ENCODE measurements at places on chromosomes 3 and 15. TPM values are rescaled to one million over a fixed set of nuclear protein-coding genes. Genes with fewer than 3 reads are reported as not detected.

The TMEM40 gene
- total RNA-seq: not detected

The SFMBT1 gene
- 16.8 TPM for total RNA-seq

The KPNA1 gene
- total RNA-seq: 59.0 TPM

The CERS3 gene
- total RNA-seq: 0.29 TPM

The FBXL22 gene
- total RNA-seq: 0.54 TPM

The CCDC33 gene
- total RNA-seq: 2.0 TPM

DNA sequence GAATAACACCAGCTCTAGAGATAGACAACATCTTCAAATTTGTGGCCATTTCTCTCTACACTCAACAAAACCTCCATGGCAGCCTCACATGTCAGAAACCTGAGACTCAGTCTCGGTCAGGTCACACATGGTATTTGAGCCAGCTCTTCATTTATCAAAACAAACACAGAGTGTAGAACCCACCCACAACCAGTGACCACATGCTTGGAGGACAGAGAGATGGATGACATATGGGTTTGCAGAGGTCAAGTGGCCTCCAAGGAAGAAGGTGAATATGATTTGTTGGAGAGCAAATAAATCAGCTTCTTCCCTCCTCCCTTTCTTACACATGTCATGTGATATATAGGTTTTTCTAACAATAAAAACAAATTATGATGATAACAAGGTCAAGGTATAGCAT, 278.1 kb upstream of the LRTM1 start:
- no peak for DNase-seq

GRCh38 chr3:160395297-160395696, 3.7 kb downstream of the IFT80 start:
- DNase-seq: no peak

GRCh38 chr3:108177536-108177935, 44.7 kb downstream of the IFT57 start:
- DNase-seq: no peak

DNA sequence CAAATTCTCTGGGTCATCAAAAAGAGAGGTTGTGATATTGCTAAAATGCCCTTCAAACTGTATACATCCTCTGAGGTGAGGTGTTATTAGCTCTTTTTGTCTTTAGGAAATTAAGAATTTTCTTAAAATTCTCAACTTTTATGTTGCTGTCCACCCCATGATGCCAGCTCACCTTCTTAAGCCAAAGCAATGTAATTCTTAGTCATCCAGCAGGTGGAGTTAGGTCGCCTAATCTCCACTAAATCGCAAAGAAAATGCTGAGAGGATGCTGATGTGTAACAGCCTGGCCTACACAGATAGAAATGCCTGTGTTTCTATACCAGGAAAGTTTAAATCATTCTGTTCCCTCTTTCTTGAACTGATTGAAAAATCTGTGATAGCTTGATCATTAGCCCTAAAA, 770.2 kb upstream of the ALCAM start:
- no peak for DNase-seq

- DNase-seq: no peak
These were observed 108.0 kb downstream of the MFSD1 start for GRCh38 chr3:158909870-158910269.

- DNase-seq: no peak
These were observed 54.3 kb downstream of the ATP2C1 start for GRCh38 chr3:130948001-130948773.

- DNase-seq: no peak
These were observed 66.0 kb downstream of the MESD start for GRCh38 chr15:80923668-80924067.

GRCh38 chr3:140898340-140899180, 43.1 kb upstream of the SLC25A36 start:
- DNase-seq: no peak

DNA sequence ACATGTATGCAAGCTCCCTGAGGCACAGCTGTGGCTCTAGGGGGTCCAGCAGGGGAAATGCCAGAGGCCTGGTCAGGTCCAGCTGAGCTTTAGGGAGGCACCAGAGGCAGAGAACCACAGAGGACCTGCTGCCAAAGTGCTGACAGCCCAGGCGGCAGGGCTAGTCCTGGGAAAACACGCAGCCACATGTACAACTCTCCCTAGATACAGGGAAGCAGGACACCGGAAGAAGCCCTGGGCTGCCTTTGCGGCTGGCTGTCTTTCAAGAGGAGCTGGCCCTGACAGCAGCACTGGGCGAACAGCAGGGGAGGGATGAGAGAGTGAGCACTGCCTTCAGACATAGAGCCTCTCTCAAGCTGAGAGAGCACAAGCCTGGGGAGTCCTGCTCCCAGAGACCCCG, 40.7 kb downstream of the RFT1 start:
- DNase-seq: no peak

All from H1 (cell line).